ENCODE measurements at places on chromosomes 11 and 22.

DNA sequence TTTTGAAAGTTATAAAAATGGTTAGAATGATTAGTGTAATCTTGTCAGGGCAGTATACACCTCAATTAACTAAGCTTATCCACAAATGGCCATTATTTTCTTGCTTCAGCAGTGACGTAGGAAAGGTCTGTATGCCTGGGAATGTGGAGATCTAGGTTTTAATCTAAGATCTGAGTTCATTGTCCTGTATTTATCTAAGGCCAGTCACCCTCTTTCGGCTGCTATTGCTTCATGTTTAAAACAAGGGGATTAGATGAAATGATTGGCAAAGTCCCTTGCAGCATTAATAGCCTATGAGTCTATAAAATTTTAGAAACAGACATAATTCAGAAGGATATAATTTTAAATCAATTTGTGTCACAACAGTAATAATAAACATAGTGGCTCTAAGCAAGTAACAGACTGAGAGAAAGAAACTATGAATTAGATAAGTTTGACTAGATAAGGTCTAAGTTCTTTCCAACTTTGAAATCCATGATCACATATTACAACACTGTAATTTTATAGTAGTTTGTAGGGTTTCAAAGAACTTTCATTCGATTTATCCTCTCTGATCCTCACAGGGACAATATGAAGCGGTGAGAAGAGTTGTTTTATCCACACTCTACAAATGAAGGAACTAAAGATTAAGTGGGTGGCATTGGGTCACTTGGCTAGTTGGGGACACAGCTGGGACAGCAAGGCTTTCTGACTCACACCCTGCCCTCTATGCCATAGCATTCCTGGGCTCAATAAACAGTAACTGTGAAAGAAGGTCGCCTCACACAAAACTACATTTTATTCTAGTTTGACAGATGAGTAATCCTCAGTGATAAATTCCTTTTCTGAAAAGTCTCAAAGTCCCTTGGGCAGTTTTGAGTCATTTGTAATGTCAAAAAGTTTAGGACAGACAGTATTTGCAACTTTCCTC, 60.6 kb upstream of the RDX start:
- peak; percentile 91 for DNase-seq

GRCh38 chr11:57214098-57214417, 23.0 kb downstream of the APLNR start:
- no peak for DNase-seq

GRCh38 chr11:117523680-117524079, 196.0 kb downstream of the CEP164 start:
- no peak for DNase-seq

DNA sequence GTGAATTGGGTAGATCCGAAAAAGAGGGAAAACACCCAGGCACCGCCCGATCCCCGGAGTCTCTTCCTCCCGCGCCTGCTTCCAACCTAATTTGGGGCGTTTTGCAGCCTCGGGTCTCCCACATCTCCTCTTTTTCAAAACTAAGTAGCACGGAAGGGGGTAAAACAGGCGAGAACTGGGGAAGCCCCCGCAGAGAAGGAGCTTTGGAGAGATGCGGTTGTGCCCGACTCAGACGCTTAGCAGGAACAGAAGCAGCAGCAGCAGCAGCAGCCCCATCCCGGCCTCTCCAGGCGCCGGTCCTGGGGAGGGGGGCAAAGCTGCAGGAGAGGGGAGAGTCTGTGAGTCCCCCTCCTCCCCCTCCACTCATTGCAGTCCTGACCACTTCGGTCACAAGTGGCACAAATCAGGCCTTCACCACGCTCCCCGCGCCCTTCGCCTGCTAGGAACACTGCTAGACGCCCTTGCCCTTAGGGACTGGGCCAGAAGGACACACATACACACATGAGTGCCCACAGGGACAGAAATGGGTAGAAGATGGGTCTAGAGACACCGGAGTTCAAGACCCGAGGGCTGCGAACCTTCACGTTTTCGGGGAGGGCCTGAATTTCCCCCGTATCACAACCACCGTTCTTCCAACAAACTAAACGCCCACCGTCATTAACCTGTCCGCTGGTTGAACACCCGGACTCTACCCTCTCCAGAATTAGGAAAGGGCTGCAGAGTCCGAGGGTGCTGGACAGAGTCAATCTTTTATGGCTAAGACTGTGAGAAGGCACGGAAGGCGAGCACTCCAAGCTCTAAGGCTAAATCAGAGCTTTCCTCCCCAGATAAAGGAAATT, 98.3 kb upstream of the HSD17B12 start:
- no peak for DNase-seq

- DNase-seq = no peak
Observed at GRCh38 chr22:25749420-25750169, 7.6 kb downstream of the MYO18B start.

DNA sequence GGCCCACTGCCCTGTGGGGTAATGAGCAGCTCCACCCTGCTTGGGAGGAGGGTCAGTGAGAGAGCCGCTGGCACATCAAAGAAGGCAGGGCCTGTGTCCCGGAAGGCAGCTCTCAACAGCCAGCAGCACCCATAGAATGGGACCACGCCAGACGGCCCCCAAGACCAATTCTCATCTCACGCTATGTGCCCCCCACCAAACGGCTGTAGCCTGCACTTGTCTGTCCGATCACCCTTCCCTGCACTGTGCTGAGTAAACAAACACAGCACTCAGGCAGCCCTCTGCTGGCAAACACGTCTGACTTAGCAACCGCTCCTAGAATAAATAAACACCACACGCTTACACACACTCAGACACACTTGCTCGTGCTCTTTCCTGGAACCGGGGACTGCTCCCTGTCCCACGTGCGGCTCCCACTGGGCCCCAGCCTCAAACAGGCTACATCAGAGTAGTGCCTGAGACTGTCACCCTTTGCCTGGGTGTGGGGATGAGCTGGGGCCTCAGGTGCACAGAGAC, 53.2 kb upstream of the CDON start:
- no peak for DNase-seq

- DNase-seq = no peak
Observed at GRCh38 chr11:105881027-105881426, 141.0 kb downstream of the MSANTD4 start.

DNA sequence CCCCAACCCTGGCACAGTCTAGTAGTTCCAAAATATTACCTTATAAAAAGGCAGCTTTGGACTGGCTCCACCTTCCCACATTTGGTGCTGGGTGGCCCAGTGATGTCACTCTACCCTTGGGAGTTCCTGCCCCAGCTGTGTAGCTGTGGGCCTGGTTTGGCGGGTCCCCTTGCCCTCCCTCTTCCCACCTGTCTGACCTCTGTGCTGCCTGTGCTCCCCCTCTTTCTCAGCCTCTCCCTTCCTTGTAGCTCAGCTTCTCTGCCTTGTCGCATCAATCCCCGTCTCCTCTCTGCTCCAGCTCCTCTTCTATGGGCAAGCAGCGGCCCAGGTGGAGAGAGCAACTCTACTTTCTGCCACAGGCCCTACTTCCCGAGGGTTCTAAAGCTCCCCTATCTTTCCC, 54.6 kb downstream of the CHRDL2 start:
- DNase-seq = no peak

- peak; percentile 39 for DNase-seq
Observed at GRCh38 chr11:106077609-106078455, at the start of gene AASDHPPT. Gene AASDHPPT, plus strand, starts transcription at chr11:106077662. Its CDS starts 49 bp downstream, at chr11:106077711.

- no peak for DNase-seq
Observed at GRCh38 chr11:64208086-64208795, 1.7 kb downstream of the FERMT3 start.

- DNase-seq = no peak
Observed at GRCh38 chr11:110032259-110032658, 60.9 kb upstream of the ZC3H12C start.

Measured in inflammatory macrophage treated with lipopolysaccharide for 4 hours (primary cell).